ENCODE measurements at places on chromosomes 16 and 17.

DNA sequence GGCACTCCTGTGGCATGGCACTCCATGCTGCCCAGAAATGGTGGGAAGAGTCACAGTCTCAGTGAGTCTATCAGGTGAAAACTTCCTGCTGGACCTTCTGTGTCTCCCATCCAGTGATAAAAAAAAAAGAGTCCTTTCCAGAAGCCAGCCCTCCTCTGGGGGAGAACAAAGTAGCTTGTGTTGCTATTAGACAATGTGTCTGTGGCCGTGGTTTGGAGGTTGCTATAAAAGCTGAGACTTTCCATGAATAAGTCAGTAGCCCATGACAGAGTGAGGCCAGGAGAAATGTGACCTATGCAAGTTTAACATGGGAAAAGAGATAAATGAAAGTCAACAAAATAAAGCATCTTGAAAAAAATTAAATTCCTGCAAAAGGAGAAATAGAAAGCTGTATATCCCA is 250.7 kb upstream of the MON1B start:
- no peak for DNase-seq

DNA sequence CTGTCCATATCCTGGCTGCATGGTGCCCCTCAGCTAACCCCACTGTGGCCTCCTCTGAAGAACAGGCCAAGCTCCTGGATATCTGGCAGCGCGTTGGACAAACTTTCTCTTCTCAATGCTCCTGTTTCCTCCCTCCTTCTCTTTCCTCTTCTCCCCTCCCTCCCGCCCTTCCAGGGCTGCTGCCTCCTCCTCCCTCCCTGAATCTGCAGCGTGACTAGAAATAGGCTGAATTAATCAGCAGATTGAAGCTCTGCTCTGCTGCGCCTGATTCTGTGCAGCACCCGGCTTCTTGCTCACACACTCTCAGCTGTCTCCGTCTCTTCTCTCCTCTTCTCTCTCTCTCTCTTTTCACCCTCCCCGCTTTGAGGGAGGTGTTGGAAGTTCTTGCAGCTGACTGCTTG is 19.8 kb downstream of the TMEM94 start:
- no peak for DNase-seq

DNA sequence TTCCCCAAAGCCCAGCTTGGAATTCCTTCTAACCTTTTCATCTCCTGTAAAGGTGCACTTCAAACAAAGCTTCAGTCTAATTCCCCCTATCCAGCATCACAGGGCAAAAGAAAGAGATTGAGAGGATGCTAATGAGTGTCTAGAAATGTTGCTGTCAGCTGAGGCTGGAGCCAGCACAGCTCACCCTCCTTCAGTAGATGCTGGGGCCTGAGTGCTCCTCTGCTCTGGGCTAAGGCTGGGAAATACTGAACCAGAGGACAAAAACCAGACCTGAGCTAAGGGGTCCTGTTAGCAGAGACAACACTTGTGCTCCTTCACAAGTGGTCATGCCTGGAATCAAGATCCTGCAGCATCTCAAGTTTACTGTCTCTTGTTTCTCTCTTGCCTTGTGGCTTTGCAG is 85.0 kb downstream of the CHD9NB start:
- DNase-seq, result no peak

DNA sequence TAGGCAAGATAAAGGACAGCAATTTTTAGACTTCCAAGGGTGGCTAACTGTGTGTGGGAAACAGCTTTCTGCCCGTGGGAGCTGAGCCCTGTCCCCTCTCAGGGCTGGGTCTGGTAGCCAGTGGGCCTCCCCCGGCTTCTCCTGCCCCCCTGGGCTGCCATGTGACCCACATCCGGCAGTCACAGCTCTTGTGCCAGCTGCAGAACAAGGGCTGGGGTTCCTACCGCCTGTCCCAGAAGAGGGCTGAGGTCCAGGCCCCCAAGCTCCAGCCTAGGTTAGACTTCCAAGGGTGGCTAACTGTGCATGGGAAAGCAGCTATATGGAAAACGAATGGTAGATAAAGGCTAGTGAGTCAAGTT is 6.1 kb downstream of the GAST start:
- DNase-seq, result no peak

GRCh38 chr17:40110026-40110845 is 9.8 kb upstream of the NR1D1 start:
- no peak for DNase-seq

GRCh38 chr16:11066261-11066870 is 122.0 kb downstream of the CLEC16A start:
- DNase-seq, result no peak

GRCh38 chr17:37558299-37558698 is 50.9 kb downstream of the SYNRG start:
- DNase-seq, result no peak

- peak; percentile 84 for DNase-seq
Measured at GRCh38 chr17:19410875-19411620, at the start of gene RNF112. Gene RNF112 (plus strand): TSS chr17:19411232. CDS start chr17:19411409, 177 bp downstream.

GRCh38 chr17:77863814-77864161 is 94.7 kb upstream of the TNRC6C start:
- DNase-seq, result peak; percentile 48

GRCh38 chr17:74250324-74250995 is 23.6 kb upstream of the DNAI2 start:
- no peak for DNase-seq

GRCh38 chr17:5711344-5711743 is 127.0 kb upstream of the NLRP1 start:
- DNase-seq, result no peak

DNA sequence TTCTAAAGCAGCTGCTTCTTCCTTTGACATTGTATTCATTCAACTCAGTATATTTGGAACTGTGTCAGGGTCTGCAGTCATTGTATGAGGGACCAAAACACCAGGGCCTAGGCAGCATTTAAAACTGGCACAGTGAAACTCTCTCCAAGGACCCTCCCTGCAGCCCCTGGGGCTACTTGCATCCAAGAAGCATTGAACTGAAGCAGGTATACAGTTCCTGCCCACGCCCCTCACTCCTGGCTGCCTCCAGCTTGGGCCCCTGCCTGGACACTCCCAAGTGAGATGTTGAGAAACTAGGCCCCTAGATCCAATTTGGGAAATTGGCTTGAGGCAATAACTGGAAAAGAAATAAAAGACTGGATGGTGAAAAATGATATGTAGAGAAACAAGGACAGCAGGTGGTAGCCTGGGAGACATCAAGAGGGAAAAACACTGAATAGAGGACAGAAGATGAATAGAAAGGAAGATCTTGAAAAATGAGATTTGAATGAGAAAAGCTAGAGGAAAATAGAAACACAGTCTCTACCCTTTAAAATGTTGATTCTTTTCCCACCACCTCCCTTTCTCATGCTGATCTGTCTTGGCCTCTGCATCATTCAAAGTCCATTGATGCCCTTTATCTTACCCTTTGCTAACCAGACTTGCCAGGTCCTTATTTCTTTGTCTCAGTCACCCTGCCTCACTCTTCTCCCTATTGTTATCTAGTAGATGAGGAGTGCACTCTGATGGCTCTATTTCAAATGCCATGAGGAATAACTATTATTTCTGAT is 368.8 kb upstream of the CDH8 start:
- DNase-seq, result no peak

DNA sequence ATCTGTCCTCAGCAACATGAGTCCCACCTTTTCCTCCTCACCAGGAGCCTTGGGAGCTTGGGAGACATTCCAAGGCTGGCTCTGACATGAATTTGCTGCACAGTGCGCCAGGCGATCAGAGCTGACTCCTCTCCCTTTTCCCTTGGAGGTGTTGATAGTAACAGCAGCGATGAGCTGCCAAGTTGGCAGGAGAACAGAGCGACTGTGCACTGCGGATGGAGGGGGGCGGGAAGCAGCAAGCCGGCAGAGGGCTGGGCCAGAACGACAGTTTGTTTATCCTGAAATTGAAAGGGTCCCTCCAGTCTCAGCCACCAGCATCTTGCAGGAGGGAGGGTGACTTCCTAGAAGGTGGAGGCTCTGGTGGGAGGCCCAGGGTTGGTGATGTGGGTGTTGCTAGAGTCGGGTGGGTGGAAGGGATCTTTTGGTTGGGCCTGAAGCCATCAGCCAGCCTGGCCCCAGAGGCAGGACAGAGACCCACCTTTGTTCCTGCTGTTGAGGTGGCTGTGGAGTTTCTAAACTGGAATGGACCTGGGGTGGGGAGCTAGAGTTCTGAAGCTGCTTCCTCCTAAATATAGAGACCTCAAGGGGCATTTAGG is 22.5 kb upstream of the DYNLL2 start:
- DNase-seq, result peak; percentile 34

Measured in GM03348 (cell line).